ENCODE measurements at places on chromosomes 1 and 21.
A peak's percentile ranks its signal among the peaks of the same experiment; 100 is the strongest.

DNA sequence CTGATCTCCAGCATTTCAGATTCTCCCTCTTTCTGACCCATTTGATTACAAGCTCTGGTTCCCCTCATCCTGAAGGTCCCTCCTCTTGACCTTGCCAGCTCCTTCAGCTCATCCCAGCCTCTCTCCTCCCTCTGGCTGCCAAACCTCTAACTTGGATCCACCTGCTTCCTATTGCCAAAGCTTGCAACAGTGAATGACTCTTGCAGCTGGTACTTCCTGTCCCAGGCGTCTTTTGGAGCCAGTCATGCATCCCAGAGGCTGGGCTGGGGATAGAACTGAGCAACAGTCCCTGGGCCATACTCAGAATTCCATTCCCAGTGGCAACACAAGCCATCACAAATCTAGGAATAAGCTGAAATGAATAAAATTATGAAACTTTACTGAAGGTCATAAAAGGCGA lies 27.7 kb upstream of the SPOCD1 start:
- no peak for DNase-seq

DNA sequence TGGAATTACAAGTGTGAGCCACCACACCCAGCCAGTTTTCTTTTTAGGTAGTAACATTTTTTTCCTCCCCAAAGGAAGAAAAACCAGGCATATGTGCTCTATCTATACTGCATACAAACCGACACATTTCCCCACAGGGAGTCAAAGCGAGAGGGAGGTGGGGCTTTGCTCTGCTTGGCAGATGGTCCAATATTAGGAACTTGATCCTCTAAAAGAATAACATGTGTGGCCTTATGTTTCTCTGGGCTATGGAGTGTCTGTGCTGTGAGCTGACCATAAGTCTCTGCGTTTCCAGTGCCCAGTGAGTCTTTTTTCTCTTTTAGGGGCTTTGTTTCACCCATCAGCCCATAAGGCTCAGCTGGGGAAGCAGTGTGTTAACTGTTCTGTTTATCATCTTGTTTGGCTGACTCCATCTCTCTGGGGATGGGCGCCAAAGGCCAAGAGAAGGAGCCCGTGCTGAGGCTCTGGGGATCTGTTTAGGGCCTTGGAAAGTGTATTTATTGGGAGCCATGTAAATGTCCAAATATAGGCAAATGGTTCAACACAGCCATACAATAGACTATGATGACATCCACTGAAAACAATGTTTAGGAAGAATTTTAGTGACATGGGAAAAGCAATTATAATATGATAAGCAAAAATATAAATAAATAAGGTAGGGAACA lies 20.2 kb downstream of the LMOD1 start:
- DNase-seq, result no peak

- DNase-seq, result peak; percentile 90
These were observed 5.2 kb upstream of the VSIG8 start for GRCh38 chr1:159867664-159868026.

GRCh38 chr1:189819751-189820150 lies 657.9 kb downstream of the BRINP3 start:
- DNase-seq, result no peak

- DNase-seq, result no peak
These were observed 86.7 kb downstream of the GALNT2 start for GRCh38 chr1:230153641-230154296.

- no peak for DNase-seq
These were observed 1.7 kb downstream of the ANKRD65 start for GRCh38 chr1:1419363-1419812.

DNA sequence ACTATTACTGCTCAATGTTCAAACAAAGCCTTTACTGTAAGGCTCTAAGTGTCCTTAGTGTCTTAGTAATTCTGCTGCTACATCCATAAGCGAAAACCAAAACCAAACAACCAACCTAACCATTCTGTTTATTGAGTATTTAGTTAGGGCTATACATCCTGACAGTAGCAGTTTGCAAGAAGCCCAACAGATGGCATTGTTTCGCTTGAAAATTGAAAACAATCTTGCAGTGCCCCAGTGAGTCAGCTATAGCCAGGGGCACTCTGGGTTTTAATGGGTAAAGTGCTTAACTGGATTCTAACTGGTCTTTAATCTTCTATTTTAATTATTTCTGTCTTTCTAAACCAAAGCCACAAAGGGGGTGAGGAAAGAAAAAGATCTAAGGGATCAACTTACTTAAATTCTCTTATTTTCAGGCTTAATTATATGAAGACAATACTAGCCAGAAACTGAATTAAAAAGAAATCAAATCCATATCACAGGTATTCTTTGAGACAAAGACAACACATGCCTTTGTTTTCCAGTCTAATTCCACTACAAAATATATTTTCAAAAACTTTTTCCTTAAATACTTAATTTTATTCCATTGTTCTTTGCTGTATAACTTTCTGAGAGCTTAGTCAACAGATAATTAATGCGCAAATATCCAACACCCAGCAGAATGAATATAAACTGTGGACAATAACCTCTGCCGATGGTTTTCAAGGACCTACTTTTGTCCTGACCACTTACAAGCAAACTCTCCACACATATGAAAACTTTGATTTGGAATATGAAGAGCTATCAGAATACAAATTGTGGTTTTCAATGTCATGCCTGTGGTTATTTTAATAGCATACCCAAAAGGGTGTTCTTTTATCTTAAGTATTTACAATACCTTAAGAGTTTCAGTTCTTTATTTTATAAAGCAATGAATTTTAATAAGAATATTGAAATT lies 15.2 kb downstream of the POGZ start:
- DNase-seq, result peak; percentile 79

DNA sequence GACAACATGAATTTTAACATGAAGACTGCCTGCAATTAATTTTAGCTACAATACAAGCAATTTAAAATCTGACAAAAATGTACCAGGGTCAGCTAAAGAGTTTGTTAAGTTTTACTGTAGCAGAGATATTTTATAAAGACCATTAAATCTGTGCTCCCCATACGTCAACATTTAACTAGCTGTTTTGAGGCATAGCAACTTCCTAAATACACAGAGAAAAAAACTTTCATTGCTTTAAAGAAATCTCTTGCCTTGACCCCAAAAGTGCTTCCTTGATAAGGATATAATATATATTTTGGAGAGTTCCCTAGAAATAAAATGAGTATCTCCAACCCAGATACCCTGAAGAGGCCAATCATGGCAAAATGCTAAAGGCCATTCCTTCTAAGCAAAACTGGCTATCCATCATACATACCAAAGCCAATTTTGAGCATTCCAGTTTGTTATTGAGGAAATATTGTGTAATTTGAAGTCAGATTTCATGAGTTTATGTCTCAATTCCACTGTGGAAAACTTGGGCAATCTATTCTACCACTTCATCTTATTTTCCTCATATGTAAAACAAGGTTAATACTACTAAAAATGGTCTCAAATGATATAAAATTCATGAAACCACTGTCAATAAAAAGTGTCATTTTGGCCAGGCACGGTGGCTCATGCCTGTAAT lies 19.1 kb downstream of the ASPM start:
- DNase-seq, result no peak

DNA sequence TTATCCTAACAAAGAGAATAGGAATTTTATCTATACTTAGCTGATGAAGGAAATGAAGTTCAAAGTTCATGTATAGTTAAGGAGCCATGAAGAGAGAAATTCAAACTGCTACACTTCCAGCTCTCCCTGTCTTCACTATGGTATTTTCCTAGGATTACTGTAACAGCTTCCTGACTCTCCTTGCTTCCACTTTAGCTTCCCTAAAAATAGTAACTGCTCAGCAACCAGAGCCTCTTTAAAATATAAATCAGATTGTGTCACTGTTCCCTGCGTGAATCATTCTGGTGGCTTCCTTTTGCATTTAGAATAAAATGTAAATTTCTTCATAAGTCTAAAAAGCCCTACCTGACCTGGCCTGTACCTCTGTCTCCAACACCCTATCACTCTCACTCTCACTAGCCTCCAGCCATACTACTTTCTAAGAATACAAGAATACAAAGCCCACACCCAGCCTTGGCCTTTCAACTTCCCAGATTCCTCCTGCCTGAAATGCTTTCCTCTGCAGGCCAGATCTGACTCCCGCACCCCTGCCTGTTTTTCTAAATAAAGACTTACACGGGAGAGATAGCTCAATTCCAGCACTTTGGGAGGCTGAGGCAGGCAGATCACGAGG lies 30.5 kb downstream of the OR10J1 start:
- DNase-seq, result no peak

DNA sequence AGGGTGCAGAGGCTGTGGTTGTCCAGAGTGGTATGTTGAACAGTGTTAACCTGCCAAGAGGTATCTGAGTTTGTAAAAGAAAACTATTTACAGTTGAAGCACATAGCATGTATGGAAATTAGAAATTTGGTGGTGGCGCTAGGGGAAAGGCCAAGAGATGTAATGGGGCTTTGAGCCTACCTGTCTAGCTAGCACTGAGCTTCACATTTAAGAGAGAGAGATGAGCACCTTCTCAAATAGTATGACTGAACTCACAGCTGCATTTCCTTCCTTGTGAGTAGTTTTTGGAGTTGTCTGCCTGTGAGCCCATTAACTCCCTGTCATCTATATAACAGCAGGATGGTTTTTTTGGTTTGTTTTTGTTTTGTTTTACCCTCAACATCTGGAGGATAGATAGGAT lies 4.0 kb downstream of the CLIC4 start:
- DNase-seq, result no peak

GRCh38 chr1:229471175-229471574 lies 37.0 kb downstream of the NUP133 start:
- no peak for DNase-seq

DNA sequence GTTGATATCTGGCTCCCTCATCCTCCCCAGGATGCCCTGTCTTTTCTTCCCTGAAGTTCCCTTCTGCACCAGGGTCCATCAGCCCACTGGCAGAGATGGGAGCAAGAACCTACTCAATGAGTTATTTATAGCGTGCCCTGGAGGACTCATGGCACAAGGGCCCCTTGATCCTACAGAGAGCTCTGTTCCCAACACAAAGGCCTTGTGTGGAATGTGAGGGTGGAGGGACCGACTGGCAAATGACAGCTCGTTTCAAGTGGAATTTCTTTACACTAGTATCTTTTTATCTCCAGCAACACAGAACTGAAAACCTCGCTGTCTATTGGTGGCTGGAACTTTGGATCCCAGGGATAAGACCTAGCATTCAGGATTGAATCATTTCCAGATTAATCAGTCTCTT lies 22.4 kb downstream of the CHI3L2 start:
- no peak for DNase-seq

DNA sequence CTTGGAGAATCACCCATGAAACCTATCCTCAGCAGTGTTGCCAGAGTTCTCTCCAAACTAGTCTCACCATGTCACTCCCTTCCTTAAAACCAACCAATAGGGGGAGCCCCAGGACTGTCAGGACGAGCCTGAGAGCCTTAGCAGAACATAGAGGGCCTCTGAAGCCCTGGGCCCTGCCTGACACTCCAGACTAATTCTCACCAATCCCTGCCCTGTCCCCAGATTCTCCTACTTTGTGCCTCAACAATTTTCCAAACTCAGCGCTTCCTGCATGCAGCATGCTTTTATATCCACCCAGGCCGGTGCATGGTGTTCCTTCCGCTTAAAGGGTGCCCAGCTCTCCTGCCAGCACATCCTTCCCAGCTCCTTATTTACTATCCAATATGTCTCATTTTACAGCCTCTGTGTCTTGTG lies 42.7 kb downstream of the HSD3B1 start:
- DNase-seq, result peak; percentile 50

DNA sequence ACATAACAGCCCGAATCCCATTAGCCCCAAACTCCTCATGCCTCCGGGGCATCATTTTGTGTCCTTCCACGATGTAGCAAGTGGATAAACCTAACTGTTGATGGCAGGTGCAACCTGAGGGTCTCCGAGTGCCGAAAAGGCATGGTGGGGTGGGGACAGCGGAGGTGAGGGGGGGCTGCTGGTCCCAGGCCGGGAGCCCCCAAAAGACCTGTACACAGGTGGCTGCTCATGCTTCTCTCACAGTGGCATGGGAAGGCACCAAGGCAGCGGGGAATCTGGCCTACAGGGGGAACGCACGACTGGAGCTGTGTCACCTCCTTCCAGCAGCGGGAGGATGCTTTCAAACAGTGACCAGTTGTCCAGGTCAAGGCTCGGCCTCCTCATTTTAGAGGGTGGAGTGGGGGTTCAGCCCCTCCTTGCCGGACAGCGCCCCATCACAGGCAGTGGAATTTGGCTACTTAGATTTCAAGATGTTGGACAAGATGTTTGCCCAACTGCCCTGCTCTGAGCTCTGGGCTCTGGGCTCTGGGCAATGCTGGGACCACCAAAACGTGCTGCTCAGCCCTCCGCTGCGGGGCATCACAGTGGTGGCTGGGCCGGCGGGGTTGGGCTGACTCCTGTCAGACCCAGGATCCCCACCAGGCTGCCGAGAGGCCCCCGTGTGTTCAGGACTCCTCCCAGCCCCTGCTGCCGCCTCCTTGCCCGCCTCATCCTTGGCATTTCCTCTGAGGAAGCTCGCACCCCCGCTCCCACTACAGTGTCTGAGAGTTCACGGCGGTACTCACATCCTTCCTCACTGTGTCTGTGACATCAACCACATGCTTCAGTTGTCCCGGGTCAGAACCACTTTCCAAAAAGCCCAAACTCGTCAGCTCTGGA lies 7.6 kb downstream of the DNMT3L start:
- DNase-seq, result no peak

DNA sequence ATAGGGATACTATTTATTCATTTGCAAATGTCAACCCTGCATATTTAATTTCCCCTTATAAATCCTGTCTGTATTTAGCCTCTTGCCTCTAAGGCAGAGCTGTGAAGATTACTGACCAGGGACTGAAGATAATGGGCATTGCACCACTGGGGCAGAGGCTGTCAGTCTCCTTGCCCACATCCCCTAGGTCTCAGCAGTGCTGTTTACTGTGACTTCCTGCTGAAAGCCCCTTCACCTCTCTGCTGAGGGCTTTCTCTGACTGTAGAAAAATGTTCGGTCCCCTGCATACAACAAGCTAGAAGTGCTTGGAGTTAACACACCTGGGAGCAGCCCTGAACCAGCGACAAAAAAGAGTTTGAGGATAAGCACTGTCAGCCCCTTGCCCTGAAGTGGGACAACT lies 28.8 kb downstream of the SLC5A9 start:
- no peak for DNase-seq

DNA sequence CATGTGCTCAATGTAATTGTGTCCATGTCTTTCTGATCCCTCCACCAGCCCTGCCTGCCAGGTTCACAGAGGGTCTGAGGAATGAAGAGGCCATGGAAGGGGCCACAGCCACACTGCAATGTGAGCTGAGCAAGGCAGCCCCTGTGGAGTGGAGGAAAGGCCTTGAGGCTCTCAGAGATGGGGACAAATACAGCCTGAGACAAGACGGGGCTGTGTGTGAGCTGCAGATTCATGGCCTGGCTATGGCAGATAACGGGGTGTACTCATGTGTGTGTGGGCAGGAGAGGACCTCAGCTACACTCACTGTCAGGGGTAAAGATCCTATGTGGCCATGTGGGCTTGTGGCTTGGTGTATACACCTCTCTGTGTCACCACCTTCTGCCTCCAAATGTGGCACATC lies 91.4 kb downstream of the OBSCN start:
- no peak for DNase-seq

- no peak for DNase-seq
These were observed 67.6 kb upstream of the NEK2 start for GRCh38 chr1:211742889-211743529.

GRCh38 chr1:97192872-97193572 lies 471.4 kb downstream of the PTBP2 start:
- no peak for DNase-seq

- DNase-seq, result no peak
These were observed 51.4 kb upstream of the KANK4 start for GRCh38 chr1:62370594-62370993.
